ENCODE measurements at places on chromosomes 1 and 21. TPM values are rescaled to one million over a fixed set of nuclear protein-coding genes. Genes with fewer than 3 reads are reported as not detected.
A peak's percentile ranks its signal among the peaks of the same experiment; 100 is the strongest.

DNA sequence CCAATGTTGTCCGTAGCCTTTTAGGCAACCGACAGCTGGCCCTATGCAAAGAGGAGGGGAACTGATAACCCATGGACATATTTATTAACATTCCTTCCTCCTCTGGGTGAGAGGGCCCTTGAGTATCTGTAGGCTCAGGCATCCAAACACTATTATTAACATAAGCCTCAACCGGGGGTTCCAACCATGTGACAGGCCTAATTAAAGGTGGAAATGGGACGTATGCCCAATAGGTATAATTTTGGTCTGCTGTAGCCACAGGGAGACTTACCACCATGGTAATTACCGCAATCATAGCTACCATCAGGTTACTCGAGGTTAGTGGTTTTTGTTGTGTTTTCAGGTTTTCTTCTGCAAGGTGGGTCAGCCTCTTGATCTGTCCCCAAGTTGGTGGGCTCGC, 5.3 kb downstream of the DAP3 start:
- H3K36me3 ChIP-seq: peaks cover 7% of the 10 kb centered on the region
- H3K4me1 ChIP-seq: peaks cover 67% of the 10 kb centered on the region
- no peaks in the 10 kb centered on the region for H3K27me3 ChIP-seq
- H3K27ac ChIP-seq: no peak overlapping the region

CLCNKB gene
- not detected for polyA plus RNA-seq

GRCh38 chr1:194813096-194813495, 1626.7 kb upstream of the B3GALT2 start:
- H3K36me3 ChIP-seq: no peaks in the 10 kb centered on the region
- H3K27me3 ChIP-seq: no peaks in the 10 kb centered on the region
- H3K4me1 ChIP-seq: peaks cover 8% of the 10 kb centered on the region
- H3K27ac ChIP-seq: no peak overlapping the region

DNA sequence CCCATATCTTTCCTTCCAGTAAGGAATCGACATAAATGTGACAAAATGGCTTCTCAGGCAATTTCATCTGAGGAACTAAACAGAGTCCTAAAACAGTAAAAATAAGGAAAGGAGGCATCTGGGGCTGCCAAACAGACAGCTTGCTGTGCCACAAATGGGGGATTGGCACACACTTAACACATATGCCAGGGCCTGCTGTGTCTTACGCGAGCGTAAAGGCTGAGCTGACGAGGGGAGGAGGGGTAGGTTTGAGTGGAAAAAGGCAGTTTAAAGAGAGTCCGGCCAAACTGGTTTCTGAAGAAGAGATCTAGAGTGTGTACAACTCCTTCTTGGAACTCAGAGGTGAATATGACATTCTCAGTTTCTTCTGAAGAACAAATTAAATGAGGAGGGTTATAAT, 244.1 kb upstream of the MAP1LC3C start:
- H3K4me1 ChIP-seq: no peaks in the 10 kb centered on the region
- no peaks in the 10 kb centered on the region for H3K36me3 ChIP-seq
- peak overlapping the region; percentile 50 for H3K27ac ChIP-seq
- H3K27me3 ChIP-seq: no peaks in the 10 kb centered on the region
- H3K4me3 ChIP-seq: no peak overlapping the region

- H3K27me3 ChIP-seq: peaks cover 14% of the 10 kb centered on the region
- H3K4me3 ChIP-seq: no peak overlapping the region
- no peaks in the 10 kb centered on the region for H3K36me3 ChIP-seq
- no peak overlapping the region for H3K27ac ChIP-seq
- H3K4me1 ChIP-seq: no peaks in the 10 kb centered on the region
Observed at GRCh38 chr1:14848203-14848602, 249.7 kb downstream of the KAZN start.

DNA sequence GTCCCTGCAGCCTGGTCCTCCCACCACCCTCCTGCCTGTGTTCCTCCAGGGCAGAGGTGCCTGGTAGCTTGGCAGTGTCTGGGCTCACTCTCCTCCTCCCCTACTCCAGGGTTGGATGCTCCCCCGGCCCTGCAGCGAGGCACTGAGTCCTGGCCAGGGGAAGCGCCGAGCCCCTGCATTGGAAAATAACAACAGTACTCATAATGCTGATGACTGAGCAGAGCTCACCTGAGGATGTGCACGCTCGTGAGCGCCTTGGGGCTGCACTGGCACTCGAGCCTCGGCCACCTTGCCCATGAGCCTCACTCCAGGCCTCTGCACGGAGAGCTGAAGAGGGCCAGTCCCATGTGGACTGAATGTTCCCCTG, 6.0 kb upstream of the ACTRT2 start:
- H3K36me3 ChIP-seq: no peaks in the 10 kb centered on the region
- H3K27ac ChIP-seq: no peak overlapping the region
- no peak overlapping the region for H3K4me3 ChIP-seq
- H3K27me3 ChIP-seq: peaks cover 10% of the 10 kb centered on the region

DNA sequence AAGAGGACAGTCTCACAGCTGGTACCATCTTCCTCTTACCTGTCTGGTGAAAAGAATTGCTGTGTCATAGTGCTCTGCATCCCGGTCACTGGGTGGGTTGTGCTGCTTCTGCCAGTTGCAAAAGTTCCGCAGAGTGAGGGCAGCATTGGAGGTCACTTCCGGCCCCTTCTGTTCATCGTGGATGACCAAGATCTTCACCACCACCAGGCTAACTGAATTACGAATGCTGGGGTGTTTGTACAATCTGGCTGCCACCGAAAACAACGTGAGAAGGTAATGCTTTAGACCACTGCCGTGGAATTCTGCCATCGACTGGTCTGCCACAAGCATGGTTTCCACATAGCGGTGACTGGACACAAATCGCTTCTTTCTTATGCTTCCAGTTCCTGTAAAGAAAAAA, 2.9 kb downstream of the ADAMTS1 start:
- peaks cover 80% of the 10 kb centered on the region for H3K27me3 ChIP-seq
- H3K27ac ChIP-seq: no peak overlapping the region
- H3K4me3 ChIP-seq: no peak overlapping the region
- H3K36me3 ChIP-seq: no peaks in the 10 kb centered on the region
- H3K4me1 ChIP-seq: peaks cover 34% of the 10 kb centered on the region
- DNase-seq: no peak

LYPLAL1 gene
- 101 TPM for polyA plus RNA-seq

Data from naive B cell (primary cell).